Esophagus squamous epithelium (tissue), 5 donors: ENCODE measurements at places on chromosomes 2 and 18. TPM values are rescaled to one million over a fixed set of nuclear protein-coding genes. Genes with fewer than 3 reads are reported as not detected.

- no peak for DNase-seq
Measured at GRCh38 chr2:119744335-119744939, 15.3 kb upstream of the PTPN4 start.

GRCh38 chr2:22481486-22482259, 903.3 kb upstream of the KLHL29 start:
- DNase-seq: no peak

GRCh38 chr2:211879323-211879722, 659.3 kb downstream of the ERBB4 start:
- no peak for DNase-seq

DNA sequence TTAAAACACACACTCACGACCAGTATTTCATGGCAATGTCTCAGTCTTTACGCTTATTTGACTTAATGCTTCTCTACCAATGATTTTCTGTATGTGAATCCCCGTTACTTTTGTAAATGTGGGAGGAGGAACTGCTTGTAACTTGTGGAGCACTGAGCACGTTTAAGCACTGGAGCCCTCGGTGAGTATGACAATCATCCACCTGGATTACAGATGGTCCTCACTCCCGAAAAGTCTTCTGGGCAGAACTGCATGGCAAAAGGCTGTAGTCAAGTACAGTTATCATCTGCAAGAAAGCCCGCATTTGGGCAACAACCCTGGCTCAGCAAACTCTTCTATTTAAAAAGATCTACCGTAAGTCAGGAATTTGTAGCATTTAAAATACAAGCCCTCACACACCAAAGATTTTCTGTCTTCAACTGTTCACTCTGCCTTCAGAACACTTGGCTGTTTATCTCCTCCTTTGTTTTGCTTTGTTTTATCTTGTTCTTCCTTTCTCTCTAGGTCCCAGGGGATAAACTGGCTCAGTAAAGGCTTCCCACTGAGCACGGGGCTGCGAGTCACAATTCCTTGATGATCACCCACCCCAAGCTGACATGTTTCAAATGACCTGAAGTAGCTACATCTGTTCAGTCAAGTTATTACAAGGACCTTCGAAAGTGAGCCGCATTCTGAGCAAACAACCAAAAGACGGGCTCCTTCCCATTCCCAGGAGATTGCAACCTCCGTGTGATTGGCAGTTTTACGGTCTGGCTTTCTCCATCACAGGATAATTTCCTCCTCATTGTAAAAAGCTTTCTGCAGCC, 102.2 kb downstream of the DLGAP1 start:
- no peak for DNase-seq

The SKOR2 gene
- not detected for total RNA-seq

The PROM2 gene
- total RNA-seq: 184 TPM

The PLGLB1 gene
- total RNA-seq: 0.83 TPM

The REG3G gene
- not detected for total RNA-seq

The CCDC85A gene
- total RNA-seq: 0.61 TPM

The ASNSD1 gene
- 35.1 TPM for total RNA-seq
